ENCODE measurements at places on chromosomes 2 and 18.

DNA sequence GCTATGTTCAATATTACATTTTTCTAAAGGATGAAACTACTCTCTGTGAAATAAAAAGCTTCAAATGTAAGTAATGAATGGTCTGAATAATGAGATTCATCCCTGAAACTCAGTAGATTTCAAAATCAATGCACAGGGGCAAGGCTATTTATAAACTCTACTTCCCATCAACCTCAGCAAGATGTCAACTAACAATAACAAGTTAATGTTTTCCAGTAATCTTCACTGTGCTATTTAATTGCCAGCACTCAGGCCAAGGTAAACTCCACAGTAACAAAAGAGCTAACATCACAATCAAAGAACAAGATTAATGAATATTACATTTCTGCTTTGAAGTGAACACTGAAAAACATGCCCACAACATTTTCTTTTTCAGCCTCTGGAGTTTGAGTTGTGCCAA is 144.3 kb upstream of the ZFP36L2 start:
- no peak for DNase-seq

GRCh38 chr2:181178130-181178529 is 197.7 kb downstream of the UBE2E3 start:
- no peak for DNase-seq

DNA sequence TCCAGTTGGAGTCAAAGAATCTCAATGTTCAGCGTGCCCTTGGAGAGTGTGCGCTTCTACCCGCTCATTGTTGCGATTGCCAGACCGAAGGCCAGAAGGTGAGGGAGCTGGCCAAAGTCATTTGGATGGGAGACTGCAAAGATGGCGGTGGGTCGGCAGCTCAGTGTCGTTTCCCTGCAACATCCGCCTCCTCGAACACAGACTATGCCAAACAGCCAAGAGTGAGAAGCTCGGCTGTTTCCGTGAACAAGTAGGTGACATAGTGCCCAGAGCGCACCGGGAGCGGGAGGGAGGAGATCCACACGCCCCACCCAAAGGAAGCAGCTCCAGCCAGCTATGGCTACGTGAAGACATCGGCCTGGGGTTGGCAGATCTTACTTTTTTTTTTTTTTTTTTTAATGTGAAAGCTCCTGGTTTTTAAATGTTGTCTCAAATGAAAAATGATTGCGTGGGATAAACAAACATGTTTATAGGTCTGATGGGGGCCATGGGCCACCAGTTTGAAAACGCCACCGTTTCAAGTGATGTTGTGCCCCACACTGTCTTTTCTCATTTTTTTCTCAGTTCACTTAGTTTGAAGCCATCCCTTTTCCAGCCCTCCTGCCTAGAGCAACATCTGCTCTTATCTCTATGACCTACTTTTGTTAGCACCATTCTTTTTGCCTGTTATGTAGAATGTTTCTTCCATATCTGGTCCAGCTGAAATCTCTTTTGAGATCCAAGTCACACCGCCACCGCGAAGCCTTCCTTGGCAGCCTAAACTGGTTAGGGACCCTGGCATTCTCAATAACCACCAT is 682.4 kb downstream of the RNF144A start:
- DNase-seq = no peak

- no peak for DNase-seq
Measured at GRCh38 chr18:63356272-63356896, 10.6 kb downstream of the KDSR start.

GRCh38 chr18:58674863-58675472 is 3.7 kb downstream of the MALT1 start:
- DNase-seq = no peak

DNA sequence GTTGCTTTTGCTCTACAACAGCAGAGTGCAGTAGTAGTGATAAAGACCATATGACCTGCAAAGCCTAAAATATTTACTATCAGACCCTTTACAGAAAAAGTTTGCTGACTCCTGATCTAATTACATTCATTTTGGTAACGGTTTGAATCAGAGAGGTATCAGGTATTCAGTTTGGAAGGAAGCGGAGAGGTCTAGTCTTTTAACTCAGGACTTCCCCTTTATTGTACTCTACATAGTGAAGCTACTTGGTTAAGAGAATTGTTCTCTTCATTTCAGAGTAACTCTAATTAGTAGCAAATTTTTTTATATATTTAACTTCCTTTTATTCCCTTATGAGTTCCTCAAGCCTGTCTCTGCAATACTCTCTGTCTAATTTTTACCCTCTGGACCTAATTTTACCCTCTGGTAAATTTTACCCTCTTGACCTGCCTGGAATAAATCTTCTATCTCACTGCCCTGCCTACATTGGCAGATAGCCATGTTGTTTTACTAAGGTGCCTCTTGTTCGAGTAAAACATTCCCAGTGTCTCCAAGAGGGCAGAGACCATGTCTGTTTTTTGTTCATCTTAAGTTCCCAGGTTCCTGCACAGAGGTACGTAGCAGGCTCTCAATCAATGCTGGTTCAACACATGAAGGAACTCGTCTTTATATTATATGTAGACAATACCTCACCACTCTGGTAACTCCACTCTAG is 170.6 kb downstream of the DNAH6 start:
- DNase-seq = no peak

DNA sequence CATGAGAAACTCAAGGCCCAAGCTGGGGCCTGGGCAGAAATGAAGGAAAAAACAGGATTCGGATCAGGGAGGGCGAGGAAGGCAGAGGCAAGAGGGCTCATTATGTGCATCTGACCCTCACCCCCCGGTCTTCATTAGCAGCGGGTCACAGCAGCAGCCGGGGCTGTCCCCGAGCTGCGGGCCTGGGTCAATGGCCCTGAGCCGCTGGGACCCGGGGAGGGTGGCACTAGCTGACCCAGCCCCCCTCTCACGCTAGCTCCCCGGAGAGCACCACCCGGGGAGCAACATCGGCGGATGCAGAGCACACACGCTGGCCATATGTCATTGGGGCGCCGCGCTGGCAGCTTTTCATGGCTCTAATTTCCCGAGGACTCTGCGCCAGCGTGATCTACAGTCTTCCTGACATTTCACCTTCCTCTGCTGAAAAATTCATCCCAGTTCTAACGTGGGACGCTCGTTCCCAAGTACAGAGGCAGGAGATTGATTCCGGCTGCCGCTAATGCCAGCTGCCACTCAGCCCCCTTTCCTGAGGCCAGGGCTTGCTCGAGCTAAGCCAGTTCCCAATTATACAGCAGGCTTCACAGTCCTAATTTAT is 63.7 kb downstream of the EIPR1 start:
- no peak for DNase-seq

DNA sequence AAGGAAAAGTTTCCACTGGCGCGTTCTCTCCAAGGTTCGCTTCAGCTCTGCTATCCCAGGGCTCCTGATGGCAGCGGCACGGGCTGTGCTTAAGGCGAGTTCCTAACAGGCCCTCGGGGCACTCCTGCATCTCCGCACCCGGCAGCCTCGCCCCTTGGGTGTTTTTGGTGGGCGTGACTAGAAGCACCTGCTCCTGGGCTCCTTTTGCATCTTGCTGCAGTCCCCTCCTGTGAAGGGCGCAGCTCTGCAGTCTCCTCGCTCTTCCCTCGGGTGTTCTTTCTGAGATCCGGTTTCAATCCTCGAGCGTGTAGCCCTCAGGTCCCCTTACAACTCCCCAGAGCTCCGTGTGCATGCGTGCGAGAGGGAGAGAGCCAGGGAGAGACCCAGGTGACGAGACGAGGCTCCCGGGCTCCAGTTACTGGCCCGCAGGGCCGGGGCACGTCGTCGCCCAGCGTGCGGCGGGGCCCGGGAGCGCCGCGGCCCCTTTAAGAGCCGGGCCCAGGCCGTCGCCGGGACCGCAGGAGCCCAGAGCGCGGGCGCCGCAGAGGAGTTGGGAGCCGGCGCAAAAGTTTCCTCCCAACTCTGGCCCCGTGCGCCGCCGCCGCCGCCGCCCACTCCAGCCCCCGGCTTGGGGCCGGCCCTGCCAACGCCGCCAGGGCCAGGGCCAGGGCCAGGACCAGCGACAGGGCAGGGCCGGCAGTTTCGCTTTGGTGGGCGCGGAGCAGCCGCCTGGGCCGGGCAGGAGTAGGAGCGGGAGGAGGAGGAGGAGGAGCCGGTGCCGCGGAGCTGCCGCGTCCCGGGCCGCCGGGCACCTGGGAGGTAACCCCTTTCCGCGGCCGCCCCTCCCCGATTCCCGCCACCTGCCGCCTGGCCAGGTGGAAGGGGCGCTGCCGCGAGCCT is at the start of gene PARD3B:
TSS of gene PARD3B (plus strand) at position 515 of the 900 bp plus-strand sequence. CDS start 525 bp downstream, outside the sequence.
- no peak for DNase-seq

- no peak for DNase-seq
Measured at GRCh38 chr2:66041902-66042657, 392.8 kb upstream of the MEIS1 start.

- DNase-seq = no peak
Measured at GRCh38 chr2:30237239-30237965, 6.1 kb downstream of the LBH start.

DNA sequence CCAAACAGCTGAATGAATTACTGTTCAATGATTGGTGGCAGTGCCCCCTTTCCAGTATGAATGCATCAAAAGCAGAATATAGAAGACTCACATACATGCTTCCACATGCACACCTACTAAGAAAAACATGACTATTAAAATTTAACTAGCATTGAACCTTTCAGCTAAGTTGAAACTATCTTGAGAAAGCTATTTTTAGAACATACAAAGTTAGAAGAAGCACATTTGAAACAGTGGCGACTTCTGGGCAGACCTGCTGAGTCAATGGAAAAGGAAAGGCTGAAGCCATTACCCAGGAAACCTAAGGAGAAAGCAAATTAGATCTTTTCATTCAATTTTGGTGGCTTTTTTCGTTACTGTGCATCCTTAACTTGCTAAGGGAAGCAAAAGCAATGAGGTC is 55.9 kb downstream of the PLA2R1 start:
- no peak for DNase-seq
